ENCODE measurements at places on chromosomes 2 and 18.
A peak's percentile ranks its signal among the peaks of the same experiment; 100 is the strongest.

GRCh38 chr2:174777347-174778084 lies 13.2 kb upstream of the CHRNA1 start:
- DNase-seq: no peak

GRCh38 chr18:24021505-24021904 lies 7.0 kb downstream of the TTC39C start:
- DNase-seq: no peak

DNA sequence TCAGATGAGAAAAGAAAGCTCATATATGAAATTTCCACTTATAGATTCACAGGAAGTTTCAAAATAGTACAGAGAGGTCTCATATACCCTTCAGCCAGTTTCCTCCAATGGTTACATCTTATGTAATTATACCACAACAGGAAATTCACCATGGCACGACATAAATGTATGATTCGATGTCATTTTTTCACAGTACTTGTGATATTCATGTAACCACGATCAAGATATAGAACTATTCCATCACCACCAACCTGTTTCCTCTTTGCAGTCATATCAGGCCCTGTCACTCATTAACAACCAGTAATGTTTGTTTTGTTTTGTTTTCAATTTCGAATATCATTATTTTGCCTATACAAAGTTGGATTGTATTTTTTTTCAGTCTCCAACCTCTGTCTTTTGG lies 314.3 kb upstream of the POU3F3 start:
- no peak for DNase-seq

DNA sequence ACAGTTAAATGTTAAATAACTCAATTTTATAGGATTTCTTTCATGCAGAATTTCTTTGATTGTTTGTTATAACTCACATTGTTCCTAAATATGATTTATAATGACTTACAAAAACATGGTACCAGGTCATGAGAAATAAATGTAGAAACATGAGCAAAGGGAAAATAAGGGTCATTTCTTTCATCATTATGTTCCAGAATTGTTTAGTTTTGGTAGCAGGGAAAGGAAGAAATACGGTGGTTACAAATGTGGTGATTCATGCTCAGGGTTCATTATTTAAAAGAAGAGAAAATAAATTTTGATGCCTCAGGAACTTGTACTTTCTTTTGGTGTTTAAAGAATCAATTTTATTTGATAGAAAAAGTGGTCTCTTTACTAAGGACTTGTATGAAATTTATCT lies 4.4 kb downstream of the LYPD6B start:
- no peak for DNase-seq

GRCh38 chr18:73670524-73670923 lies 477.1 kb downstream of the FBXO15 start:
- no peak for DNase-seq

DNA sequence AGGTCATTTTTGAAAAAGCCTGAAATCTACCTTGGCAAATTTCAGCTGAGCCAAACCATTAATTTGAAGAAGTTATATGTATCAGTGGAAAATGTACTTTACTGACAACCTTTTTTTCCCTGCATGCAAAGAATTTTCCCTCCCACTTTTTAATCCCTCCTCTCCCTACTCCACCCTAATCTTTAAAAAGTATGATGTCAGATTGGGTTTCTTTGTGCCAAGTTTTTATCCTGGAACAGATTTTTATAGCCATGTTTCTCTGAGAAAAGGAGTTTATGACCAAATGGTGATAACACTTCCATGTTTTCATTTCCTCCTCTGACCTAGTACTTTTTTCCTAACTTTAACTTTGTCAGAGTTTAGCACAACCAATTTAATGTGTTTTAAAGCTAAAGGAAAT lies 250.3 kb upstream of the FOSL2 start:
- DNase-seq: no peak

DNA sequence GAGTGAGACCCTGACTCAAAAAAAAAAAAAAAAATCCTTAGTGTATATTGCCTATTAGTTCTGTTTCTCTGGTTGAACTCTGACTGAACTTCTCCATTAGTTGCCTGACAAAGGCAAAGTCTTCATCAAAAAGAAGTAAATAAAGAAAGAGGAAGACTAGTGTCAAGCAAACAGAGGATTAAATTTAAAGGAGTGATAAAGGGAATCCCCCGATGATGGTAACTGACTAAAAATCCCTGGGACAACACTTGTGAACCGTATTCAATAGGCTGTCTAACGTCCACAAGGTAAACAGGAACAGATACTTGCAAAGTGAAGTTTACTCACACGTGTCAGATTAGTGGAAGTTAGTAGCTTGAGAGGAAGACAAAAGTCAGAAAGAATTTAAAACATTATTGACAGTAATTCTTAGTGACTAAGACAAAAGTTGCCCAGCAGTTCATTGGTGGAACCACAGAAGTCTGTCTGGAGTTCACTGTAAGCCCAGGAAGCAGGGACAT lies 26.2 kb upstream of the SPOPL start:
- no peak for DNase-seq

GRCh38 chr2:174336501-174337336 lies 2.0 kb downstream of the SP9 start:
- no peak for DNase-seq

DNA sequence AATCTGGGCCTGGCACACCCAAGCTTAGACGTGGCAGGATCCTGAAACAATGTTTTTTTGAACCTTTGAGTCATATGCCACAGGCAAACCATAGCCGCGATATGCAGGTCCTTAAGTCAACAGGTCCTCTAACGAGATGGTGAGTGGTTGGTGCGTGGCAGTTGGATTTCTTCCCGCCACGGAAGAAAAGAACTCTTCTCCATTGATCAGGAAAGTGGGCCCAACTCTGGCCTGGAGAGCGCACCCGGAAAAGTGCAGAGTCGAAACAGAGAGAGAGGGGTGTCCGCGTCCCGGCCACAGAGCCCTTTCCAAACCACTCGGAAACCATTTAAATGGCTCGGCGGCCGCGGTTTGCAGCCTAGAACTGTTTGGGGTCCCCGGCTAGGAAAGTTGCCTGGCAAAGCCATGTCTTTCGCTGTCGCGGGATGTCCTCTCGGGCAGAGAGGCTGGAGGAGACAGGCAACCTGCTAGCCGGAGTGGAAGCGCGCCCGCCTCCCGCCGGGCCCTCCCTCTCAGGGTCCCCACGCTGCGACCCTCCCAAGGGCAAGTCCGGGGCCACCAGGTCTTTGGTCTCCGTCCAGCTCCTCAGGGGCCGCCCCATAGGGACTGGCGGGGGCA lies 777 bp downstream of the GALNT3 start:
- DNase-seq: no peak

- peak; percentile 4 for DNase-seq
Observed at GRCh38 chr2:95698146-95698545, 106.3 kb downstream of the TRIM43 start.

GRCh38 chr18:68778280-68778886 lies 19.5 kb upstream of the CCDC102B start:
- peak; percentile 48 for DNase-seq

- no peak for DNase-seq
Observed at GRCh38 chr2:58543442-58543841, 302.3 kb upstream of the FANCL start.

DNA sequence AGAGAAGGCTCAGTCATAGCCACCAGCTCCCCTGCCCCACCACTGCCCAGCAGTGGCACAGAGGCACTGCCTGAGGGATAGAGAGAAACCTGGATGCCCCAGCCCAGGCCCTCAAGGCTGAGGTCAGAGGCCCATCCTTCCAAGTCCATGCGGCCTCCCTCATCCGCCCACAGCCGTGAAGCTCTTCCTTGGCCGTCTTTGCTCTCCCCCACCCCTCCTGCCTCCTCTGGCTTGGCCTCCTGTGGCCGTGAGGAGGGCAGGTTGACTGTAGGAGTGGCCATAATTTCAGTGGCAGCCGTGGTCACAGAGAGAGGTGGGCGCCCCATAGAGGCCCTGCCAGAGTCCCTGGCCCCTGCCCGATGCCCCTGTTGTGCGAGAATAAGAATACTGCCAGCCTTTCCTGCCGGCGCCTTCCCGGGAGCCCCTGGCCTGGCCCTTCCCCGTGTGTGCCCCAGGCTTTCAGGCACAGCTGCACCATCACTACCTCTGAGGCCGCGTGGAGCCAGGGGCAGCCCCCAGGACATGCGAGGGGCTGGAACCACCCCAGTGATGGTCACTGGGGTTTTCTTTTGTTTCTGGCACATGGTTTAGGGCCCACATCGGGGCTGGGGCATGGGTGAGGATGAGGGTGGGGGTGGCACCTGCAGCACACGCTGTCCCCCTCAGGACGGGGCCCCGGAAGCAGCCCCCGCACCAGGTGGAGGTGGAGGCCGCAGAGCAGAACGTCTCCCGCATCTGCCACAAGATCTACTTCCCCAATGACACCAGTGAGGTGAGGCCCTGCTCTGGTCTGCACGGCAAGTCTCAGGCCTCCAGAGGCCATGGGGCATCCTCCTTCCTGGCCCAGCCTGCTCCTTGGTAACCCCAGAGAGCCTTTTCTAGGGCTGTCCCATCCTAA lies 13.1 kb upstream of the GPR17 start:
- no peak for DNase-seq

DNA sequence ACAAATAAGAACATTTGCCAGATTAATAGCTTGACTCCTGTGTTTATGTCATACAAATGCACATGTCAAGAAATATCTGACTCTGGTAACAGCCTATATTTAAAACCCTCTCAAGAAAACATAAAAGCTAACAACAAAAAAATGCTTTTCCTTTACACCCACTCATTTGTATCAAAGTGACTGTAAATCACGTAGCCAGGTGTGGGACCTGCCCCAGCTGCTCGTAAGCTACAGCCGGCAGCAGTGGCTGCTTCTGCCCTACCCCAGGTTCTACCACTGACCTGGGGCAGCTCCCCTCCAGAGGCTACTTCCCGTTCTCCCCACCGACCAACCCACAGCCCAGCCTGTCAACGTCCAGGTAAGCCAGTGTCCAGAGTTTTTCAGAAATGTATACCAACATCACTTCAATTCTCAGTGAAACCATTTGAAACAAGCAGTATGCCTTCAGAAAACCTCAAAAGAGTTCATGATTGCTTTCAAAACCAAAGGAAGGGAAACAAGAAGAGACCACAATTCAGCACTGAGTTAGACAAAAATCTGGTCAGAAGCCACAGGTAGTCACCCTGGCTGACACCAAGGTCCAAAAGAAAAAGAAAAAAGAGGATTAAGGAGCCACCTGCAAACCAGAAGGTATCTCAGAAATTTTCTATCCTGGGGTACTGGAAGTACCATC lies 40.4 kb downstream of the KIDINS220 start:
- DNase-seq: no peak

GRCh38 chr2:97754690-97755346 lies 41.4 kb downstream of the ZAP70 start:
- no peak for DNase-seq

DNA sequence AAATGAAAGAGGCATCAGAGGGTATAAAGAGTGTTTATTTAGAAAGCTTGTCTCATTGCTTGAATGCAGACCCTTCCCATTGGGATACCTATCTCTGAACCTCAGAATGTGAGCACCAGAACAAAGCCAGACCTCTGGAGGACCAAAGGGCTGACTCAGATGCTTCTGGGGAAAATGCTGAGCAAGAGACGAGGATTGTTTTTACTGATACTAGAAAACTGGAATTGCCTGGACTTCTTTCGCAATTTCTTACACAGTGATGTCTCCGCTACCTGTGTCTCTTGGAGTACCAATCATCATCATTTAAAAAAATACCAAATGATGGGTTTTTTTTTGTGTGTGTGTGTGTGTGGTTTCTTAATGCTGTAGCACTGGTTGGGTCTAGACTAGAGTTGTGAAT lies 55.6 kb upstream of the CCDC85A start:
- peak; percentile 5 for DNase-seq

- DNase-seq: no peak
Observed at GRCh38 chr2:72743481-72743880, 82.4 kb downstream of the EXOC6B start.

GRCh38 chr18:79260023-79260422 lies 135.7 kb upstream of the NFATC1 start:
- no peak for DNase-seq

GRCh38 chr2:2558476-2558875 lies 227.4 kb upstream of the MYT1L start:
- no peak for DNase-seq

DNA sequence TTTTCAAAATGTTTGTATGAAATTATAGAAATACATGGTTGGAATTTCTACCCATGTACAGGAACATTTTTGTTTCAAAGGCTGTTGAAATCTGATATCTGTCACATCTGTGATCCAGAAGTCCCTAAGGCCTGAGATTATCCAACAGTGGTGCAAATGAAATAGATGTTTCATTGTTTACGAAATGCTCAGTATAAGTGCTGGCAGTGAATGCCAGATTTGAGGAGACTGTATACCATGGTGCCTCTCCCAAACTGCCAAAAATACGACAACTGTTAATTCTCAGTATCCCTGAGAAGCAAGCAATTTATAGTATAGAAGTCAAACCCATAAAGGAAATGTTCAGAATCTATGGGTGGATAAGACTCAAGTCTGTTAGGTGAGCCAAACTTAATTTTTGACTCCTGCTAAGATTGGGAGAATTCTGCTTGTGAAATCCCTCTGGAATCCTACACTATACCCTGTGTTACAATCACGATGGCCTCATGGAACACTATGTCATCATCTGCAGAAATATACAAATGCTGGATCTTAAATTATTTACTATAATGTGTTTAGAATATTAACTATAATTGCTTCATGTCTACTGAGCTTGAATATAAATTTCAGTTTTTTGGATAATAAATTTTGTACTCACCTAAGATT lies 71.2 kb upstream of the DOCK10 start:
- no peak for DNase-seq

GRCh38 chr2:39607538-39608262 lies 58.0 kb upstream of the TMEM178A start:
- DNase-seq: no peak

GRCh38 chr2:219458996-219459395 lies 24.4 kb downstream of the SPEG start:
- DNase-seq: no peak

DNA sequence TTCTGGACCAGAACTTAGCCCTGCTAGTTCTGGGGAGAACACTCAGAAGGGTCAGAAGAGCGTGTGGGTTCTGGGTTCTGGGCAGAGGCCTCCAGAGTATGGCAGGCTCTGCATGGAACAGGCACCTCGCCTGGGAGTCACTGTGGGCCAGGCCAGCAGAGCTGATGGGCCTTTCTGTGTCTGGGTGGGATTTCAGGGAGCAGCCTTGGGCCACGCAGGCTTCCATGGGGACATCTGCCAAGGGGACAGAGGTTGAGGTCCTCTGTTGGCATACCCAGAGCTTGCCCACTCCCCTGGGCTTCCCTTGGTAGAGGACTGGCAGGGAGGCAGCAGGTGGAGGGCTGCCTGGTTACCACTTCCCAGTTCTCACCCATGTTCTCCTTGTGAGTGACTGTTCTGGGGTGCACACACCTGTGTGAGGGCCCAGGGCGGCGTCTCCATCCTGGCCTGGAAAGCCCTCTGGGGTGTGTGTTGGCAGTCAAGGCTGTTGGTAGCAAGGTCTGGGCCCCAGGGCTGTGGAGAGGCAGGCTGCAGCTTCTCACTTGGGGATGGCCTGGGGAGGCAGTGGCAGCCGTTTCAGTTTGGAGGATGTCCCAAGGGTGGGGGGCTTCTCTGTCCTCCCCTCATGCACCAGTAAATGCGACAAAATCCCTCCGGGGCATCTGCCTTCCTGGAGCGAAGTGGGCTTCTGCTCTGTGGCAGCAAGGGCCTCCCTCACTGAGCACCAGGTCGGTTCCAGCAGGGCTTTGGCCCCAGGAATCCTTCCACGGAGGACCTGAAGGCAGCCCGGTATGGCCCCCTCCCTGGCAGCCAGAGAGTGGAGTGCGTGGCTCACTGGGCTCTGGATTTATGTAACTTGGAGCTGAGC lies 74.6 kb upstream of the HDAC4 start:
- no peak for DNase-seq

- DNase-seq: peak; percentile 53
Observed at GRCh38 chr2:170017860-170018532, 160.0 kb upstream of the MYO3B start.

GRCh38 chr18:61750840-61751668 lies 141.8 kb downstream of the RNF152 start:
- no peak for DNase-seq

GRCh38 chr2:86507600-86507999 lies 55.6 kb downstream of the CHMP3 start:
- DNase-seq: no peak

Data from choroid plexus epithelial cell (primary cell).